ENCODE measurements at places on chromosomes 5 and 9.

DNA sequence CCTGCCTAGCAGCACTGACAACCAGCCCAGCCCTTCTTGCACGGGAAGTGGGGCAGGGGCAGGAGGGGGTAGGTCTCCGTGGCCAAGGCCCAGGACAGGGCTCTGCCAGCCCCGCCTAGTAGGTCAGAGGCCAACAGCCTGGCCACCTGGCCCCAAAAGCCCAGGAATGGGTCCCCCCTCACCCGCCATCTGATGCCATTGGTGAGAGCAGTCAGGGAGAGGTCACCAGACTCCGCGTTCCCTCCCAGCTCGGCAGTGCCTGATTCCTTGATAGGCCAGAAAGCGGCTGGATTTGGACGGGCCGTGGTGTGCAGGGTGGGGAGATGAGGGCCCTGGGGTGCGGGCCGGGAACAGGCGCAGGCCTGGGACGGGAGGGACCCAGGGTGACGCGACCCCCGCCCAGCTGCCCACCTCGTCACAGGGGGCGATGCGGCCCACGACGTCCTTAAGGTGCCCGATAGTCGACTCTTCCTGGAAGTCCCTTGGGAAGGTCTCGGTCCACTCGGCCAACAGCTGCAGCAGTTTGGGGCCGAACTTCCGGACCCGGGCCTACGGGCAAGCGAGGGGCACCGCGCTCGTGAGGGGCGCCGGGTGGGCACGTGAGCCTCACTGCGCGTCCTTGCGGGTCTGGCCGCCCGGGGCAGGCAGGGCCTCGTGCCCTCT, 64.5 kb upstream of the RNF130 start:
- no peak for DNase-seq

- no peak for DNase-seq
Measured at GRCh38 chr5:59390989-59391388, 502.5 kb downstream of the PDE4D start.

DNA sequence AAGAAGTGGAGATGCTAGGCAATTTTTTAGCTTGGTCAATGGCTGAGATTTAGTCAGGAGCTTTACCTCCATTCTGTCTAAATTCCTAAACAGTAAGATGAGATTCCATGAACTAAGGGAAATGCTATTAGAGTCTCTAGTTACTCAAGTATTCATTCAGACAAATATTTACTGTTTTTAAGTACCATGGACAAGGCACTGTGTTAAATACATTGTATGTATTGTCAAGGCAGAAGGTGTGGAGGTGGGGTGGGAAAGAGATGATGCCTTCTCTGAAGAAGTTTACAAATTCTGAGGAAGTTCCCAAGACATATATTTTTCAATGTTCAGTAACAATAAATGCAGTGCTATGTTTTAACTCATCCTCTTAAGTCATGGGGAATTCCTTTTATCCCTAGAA, 459.9 kb upstream of the NMUR2 start:
- DNase-seq, result no peak

DNA sequence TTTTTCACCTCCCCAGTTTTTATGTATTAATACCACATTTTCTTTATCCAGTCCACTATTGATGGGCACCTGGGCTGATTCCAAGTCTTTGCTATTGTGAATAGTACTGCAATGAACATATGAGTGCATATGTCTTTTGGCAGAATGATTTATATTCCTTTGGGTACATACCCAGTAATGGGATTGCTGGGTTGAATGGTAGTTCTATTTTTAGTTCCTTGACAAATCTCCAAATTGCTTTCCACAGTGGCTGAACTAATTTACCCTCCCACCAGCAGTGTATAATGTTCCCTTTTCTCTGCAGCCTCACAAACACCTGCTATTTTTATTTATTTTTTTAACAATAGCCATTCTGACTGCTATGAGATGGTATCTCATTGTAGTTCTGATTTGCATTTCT, 340.2 kb downstream of the ADAMTS6 start:
- DNase-seq, result no peak

GRCh38 chr5:154608531-154609011, 130.5 kb upstream of the HAND1 start:
- DNase-seq, result no peak

GRCh38 chr5:59021286-59021673, 438.4 kb downstream of the RAB3C start:
- peak; percentile 65 for DNase-seq

- DNase-seq, result peak; percentile 74
Measured at GRCh38 chr5:36878392-36879082, 2.0 kb downstream of the NIPBL start.

DNA sequence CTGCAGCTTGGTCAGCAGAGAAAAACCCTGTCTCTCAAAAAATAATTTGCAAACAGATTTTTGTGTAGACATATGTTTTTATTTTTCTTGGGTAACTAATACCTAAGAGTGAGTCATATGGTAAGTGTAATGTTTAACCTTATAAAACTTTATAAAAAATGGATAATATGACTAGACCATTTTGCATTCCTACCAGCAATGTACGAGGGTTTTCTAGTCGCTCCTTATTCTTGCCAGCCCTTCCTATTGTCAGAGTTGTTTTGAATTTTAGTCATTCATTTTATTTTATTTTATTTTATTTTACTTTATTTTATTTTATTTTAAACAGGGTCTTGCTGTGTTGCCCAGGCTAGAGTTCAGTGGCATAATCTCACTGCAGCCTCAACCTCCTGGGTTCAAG, 37.8 kb downstream of the RABGAP1 start:
- no peak for DNase-seq

GRCh38 chr5:114390431-114390830, 28.6 kb downstream of the KCNN2 start:
- no peak for DNase-seq

DNA sequence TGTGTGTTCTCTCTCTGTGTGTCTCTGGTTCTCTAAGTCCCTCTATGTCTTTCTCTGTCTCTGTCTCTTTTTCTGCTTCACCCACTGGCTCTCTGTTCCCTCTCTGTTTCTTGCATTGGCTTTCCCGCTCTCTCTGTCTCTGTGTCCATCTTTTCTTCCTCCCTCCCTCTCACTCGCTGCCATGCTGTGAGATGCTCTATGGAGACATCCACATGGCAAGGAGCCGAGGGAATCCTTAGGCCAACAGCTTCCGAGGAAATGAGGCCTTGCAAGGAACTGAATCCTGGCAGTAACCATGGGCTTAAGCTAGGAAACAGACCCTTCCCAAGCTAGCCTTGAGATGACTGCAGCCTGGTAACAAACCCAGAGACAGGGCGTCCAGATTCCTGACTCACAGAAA, 117.3 kb downstream of the BRINP1 start:
- DNase-seq, result no peak

GRCh38 chr9:20884985-20885593, 146.4 kb downstream of the HACD4 start:
- no peak for DNase-seq

DNA sequence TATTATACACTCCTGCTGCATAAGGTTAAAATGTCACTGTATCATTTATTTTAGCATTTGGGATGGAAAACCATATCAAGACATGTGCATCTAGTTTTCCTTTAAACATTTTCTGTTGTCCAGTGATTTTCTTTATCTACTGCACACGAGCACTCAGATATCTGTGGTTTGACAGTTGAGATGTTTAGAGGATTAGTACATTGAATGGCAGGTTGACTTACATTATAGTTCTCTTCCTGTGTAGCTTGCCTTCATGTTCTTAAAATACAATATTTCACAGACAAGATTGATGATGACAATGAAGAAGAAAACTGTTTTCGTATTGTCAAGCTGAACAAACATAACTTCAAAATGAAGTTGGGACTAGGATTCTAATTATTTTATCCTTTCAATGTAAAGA, 2378.4 kb upstream of the WWC1 start:
- no peak for DNase-seq

DNA sequence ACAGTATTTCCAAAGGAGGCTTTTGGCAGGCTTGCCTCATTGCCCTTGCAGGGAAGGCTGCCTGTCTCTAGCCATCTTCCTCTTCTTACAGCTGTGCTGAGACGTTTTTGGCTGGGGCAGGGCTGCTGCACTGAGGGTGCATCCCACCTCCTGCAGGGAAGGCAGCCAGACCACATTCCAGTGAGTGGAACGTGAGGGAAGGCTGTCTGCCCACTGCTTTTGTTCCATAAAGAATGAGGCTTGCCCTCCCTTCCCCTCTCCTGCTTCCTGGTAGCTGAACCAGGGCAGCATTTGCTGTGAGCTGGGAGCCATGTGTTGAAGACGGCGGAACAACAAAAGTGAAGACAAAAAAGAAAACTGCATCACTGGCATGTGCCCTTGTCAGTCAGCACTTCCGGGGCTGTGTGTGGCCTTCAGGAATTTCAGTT, 16.8 kb downstream of the MGAT1 start:
- no peak for DNase-seq

DNA sequence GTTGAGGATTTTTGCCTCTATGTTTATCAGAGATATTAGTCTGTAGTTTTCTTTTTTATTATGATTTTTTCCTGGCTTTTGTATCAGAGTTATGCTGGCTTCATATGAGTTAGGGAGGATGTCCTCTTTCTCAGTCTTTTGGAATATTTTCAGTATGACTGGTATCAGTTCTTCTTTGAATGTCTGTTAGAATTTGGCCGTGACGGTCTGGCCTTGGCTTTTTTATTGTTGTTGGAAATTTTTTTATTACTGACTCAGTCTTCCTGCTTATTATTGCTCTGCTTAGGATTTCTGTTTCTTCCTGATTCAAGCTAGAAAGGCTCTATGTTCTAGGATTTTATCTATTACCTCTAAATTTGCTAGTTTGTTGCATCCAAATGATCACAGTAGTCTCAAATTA, 421.9 kb downstream of the CDH10 start:
- no peak for DNase-seq

DNA sequence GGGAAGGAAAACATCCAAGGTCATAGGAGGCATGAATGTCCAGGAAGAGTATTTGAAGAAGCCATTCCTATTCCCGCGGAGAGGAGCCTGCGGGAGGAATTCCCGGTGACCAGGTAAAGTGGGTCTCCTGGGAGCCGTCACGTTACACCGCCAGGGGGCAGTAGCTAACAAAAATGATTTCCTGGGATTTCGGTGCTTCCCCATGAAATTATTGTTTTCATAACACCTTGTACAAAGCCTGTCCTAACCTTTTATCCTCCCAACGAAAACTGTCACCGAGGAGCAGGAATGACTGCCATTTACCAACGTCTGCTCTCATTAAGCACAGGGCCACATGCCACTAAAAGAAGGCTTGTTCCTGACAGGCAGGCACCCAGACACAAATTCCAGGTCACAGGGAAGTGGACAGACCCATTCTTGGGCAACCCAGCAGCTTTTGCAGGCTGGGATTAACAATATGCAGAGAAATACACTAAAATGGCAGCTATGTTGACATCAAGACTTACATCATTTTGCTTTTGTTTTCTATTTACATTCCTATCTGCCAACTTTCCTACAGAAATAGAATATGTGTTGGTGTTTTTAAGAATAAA, 41.2 kb upstream of the CTSL start:
- no peak for DNase-seq

GRCh38 chr5:96794757-96795156, 13.0 kb downstream of the ERAP1 start:
- DNase-seq, result no peak

GRCh38 chr9:128565578-128565977, 13.2 kb downstream of the SPTAN1 start:
- DNase-seq, result no peak

GRCh38 chr5:91058575-91058974, 324.5 kb downstream of the ARRDC3 start:
- no peak for DNase-seq

GRCh38 chr9:127887792-127888191, 10.3 kb upstream of the AK1 start:
- DNase-seq, result no peak

DNA sequence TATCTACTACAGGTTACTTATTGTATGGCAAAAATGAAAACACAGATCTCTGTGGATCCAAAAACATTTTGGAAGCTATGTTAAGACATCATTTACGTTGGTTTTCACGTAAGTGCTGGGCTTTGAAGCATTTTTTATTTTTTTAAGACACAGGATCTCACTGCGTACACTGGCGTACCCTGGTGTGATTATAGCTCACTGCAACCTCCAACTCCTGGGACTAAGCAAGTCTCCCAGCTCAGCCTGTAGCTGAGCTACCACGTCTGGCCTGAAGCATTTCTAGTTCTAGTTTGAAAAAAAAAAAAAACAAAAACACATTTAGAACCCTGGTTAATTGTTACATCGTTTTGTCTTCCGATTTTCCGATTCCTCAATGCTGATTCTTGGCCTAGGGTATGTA, 131.3 kb downstream of the AOPEP start:
- DNase-seq, result no peak

DNA sequence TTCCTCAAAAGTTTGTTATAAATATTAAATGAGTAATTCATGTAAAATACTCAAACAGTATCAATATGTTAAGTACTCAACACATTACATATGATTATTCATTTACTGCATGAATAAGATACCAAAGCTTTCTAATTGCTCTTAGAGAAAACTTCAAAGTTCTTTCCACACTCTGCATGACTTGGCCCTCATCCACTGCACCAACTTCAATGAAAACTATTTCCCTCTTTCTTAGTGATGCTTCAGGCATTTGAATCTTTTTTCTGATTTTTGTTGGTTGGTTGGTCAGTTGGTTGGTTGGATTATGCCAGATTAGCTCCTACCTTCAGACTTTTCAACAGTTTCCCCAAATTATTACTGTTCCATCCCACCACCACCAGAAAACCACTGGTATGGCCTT, 314.7 kb upstream of the RGMB start:
- no peak for DNase-seq

GRCh38 chr5:168287362-168287761, 4.1 kb upstream of the WWC1 start:
- no peak for DNase-seq

DNA sequence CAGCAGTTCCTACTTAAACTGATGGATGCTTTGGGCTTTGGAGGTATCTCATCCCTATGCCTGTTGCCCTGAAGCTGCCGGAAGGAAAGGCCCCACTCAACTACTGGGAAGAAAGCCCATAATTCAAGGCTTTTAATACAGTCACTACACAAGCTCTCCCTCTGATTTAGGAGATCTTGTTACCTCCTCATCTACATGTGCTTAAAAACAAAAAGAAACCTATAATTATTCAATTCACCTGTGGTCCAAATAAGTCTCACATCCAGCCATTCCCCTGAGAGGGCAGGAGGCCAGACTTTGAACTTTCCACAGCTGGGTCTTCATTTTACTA, 715 bp upstream of the LEAP2 start:
- DNase-seq, result no peak

- no peak for DNase-seq
Measured at GRCh38 chr5:171610686-171611085, 174.9 kb upstream of the SMIM23 start.

- DNase-seq, result no peak
Measured at GRCh38 chr9:133787754-133788025, 49.5 kb upstream of the SARDH start.

DNA sequence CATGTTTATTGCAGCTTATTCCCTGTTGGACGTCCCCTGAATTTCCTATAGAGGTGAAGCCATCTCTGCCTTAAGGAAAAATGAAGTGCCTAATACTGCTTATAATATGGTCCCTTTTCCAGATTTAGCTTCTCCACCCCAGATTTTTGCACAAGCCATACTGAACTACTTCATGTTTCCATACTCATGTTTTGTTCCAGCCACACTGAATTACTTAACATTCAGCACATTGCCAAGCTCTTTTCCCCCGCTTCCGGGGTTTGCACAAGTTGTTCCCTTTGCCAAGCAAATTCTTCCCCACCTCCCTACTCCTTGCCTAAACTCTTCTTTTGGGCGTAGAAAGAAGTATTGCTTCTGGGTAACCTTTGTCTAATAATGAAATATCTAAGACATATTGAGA, 1.7 kb upstream of the CNTRL start:
- no peak for DNase-seq

- DNase-seq, result no peak
Measured at GRCh38 chr5:67299231-67299735, 102.7 kb upstream of the CD180 start.
